Kidney (tissue), 22 donors: ENCODE measurements at places on chromosomes 2 and 18. TPM values are rescaled to one million over a fixed set of nuclear protein-coding genes. Genes with fewer than 3 reads are reported as not detected.
A peak's percentile ranks its signal among the peaks of the same experiment; 100 is the strongest.

DNA sequence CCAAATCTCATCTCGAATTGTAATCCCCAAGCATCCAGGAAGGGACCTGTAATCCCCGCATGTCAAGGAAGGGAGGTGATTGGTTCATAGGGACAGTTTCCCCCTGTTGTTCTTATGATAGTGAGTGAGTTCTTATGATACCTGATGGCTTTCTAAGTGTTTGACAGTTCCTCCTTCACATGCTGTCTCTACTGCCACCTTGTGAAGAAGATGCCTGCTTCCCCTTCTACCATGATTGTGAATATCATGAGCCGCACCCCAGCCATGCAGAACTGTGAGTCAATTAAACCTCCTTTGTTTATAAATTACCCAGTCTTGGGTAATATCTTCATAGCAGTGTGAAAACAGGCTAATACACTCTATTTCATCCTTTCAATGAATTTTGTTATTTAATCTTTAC lies 446.7 kb downstream of the RNF144A start:
- no peak for DNase-seq

TNFAIP6 gene
- 0.28 TPM for polyA plus RNA-seq

MOGAT1 gene
- not detected for polyA plus RNA-seq

ABCG8 gene
- polyA plus RNA-seq, result 0.09 TPM

DNA sequence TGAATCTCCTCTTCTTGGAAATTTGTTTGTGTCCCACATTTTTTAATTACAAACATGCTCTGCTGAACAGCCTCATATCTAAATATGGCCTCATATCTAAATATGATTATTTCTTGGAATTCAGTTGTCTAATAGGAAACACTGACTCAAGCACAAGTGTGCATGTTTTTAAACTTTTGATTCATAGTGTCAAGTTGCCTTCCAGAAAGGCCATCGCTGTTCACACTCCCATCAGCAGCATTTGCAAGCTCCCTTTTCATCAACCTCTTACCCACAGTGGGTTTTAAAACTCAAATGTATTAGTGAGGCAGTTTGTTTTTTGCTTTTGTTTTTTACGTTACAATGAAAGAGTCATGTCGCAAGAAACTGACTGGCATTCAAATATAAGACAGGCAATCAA lies 65.2 kb upstream of the SMAD2 start:
- no peak for DNase-seq

DNA sequence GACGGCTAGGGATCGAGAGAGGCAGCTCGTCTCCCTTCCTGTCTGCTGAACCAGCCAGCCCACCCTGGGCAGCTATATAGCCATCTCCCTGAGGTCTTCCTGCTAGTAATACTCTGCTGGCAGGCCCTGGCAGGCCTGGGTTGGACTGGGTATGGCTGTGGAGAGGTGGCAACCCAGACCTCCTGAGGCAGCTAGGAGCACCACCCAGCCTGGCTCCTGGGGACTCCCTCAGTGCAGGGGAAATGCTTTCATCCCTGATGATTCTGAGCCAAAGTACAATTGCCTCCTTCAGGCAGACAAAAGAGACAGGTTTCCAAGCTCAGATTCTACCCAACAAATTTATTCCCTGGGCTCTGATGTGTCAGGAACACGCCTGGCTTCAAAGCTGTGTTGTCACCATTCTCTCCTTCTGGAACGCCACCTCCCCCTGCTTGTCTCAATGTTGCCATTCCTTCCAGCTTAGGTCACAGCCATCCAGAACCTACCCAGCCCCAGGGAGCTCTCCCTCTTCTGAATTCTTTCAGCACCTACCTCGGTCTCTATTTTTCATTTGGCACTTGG lies 4.7 kb upstream of the DNAJB2 start:
- DNase-seq, result peak; percentile 75

IL36A gene
- not detected for polyA plus RNA-seq

DNA sequence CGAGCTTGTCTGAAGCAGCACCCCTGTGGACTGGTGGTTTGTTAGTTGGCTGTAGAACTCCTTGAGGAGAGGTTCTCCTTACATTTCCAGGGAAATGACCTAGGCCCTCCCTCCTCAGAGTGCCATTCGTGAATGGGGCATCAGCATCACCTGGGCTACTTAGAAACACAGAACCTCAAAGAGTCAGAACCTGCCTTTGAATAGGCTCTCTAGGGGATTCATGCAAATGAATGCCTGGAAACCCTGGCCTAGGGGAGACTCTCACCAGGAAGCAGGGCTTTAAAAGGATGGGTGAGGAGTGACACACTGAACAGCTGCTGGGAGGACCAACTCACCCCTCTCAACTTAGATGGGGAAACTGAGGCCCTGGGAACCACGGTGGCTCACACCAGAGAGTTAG lies 2.1 kb upstream of the MOCOS start:
- no peak for DNase-seq

HAT1 gene
- polyA plus RNA-seq, result 35.2 TPM

REEP1 gene
- 3.3 TPM for polyA plus RNA-seq

STK39 gene
- polyA plus RNA-seq, result 15.9 TPM

DNA sequence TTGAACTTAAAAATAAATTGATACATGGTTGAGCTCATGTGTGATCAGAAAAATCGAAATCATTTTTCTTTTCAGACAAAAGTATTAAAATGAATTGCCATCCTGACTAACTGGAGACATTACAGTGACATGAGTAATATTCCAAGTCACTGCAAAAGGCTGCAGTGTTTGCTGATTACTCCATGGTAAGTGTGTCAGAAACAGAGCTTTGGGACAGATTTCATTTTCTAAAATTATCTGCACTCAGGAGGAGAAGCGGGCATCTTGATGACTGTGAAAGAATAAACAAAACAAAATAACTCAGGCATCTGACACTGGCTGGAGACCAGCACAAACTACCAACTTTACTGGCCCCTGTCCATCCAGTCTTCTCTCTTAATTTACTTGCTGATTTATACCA lies 312.3 kb upstream of the PIK3C3 start:
- DNase-seq, result no peak

DES gene
- 30.0 TPM for polyA plus RNA-seq

GRCh38 chr2:219965287-219966194 lies 338.1 kb downstream of the SLC4A3 start:
- no peak for DNase-seq

DNA sequence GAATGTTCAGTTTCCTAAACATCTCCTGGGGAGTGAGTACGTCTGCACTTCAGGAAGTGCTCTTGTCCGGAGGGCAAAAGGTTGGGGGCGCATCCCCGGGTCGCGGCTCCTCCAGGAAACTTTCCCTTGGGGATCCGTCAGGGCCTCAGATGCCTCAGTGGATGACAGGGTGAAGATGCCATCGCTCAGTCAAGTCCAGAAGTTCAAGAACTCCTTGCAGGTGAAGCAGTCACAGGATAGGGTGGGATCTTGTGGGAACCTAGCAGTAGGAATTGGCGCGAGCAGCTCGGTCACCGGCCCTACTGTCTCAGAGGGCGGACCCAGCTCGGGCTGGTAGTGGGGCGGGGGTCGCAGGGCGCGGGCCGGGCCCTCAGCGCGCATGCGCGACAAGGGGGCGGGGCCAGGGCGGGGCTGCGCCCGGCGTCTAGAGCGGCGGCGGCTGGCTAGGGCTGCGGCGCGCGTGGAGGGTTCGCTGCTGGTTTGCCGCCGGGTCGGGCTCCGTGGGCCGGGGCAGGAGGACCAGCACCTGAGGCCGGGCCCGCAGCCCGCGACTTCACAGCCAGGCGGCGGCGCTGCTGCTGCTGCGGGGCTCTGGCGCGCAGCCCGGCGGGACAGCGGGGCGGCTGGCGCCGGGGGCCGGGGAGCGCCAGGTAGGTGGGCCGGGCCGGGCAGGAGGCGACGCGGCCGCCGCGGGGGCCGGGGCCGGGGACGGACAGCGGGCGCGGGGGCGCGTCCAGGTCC lies at the start of gene INPP4A:
Gene INPP4A, plus strand, starts transcription at position 423 of the 741 bp plus-strand sequence. CDS start 75,191 bp downstream, outside the sequence.
- DNase-seq, result peak; percentile 93

AKAIN1 gene
- polyA plus RNA-seq, result not detected

DNA sequence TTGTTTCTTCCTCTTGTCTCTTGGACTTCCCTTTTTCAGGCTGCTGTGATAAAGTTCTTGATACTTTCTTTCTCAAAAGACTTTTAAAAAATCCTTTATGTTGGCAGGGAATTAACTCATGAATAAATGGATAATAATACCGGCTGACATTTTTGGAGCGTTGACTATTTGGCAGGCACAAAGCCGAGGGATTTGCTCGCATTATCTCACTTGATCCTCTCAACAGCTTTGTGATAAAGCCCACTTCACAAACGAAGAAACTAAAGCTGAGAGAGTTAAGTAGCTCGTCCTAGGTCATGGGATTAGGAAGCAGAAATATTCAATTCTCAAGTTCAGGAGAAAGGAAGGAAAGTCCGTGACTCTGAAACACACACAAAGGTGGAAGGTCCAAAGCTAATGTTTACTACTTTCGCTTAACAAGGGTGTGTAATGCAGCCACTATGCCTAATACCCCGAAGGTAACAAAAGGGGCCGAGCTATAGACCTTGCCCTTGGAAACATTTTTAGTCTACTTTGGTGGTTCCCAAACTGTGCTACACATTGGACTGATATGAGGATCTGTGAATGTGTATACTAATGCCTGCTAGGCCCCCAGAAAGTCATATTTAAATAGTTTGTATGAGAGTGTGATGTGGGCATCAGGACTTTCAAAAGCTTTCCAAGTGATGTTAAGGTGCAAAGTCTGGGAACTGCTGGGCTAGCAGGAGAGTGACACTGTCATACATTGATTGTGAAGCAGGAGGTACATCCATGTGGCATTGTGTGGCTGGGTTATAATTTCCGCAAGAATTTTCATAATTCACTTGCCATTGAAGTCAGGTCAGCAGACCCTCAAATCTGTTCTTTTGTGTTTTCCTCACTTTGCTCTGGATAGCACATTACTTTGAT lies 508.4 kb downstream of the PLCL1 start:
- DNase-seq, result no peak

DNA sequence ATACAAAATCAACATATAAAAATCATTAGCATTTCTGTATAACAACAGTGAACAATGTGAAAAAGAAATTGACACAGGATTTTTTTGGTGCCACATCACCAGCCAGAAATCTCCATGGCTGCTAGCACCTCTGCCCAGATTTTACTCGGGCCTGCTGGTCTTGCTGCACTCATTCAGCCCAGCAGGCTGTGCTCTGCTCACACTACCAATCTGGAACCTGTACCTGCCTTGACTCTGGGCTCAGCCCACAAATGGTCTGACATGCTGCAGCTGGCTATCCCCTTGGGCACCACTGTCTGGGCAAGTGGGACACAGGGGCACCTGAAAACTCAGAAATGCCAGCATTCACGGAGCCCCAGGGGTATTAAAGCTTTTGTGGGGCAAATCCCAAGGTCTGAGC lies 392.5 kb upstream of the NRXN1 start:
- DNase-seq, result no peak

CPS1 gene
- 6.7 TPM for polyA plus RNA-seq

DGKD gene
- polyA plus RNA-seq, result 2.6 TPM

GRCh38 chr2:239376351-239376750 lies 24.5 kb downstream of the HDAC4 start:
- no peak for DNase-seq

DNA sequence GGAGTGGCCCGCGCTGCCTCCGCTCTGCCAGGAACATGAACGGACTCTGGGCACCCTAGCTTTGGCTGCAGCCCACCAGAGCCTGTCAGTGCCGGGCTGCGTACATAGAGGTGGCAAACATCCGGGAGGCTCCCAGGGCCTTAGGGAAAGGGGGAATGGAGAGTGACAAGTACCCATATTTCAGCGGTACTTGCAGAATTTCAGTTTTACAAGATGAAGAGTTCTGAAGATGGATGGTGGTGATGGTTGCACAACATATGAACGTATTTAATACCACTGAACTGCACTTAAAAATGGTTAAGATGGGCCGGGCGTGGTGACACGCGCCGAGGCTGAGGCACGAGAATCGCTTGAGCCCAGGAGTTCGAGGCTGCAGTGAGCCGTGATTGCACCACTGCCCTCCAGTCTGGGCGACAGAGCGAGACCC lies 873 bp downstream of the MTHFD2 start:
- no peak for DNase-seq

- DNase-seq, result no peak
Observed at GRCh38 chr2:239953418-239954061, 71.6 kb downstream of the NDUFA10 start.

DNA sequence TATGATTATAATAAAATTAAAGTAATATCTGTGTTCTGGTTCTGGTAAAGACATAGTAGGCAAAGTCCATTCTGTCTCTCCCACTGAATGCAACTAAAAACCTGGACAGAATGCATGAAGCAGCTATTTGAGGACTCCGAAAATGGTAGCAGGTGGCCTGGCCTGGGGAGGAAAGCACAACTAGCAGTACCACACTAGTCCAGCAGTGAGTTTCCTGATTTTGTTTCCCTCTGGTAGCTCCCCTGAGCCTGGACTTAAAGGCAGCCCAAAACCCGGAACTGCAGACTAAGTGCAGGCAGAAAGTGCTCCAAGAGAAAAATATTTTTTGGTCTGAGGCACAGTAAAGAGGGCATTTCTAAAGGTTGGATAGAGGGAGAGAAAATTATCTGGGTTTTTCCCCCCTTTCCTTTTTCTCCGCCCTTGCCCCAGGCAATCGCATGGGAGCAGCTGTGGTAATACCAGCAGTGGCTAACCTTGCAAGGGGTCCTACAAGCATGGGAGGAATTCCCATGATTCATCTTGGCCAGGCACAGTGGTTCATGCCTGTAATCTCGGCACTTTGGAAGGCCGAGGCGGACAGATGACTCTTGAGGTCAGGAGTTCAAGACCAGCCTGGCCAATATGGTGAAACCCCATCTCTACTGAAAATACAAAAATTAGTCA lies 32.3 kb downstream of the ASXL2 start:
- DNase-seq, result no peak

BOLL gene
- polyA plus RNA-seq, result not detected

CNGA3 gene
- not detected for polyA plus RNA-seq

- no peak for DNase-seq
Observed at GRCh38 chr18:8989017-8989416, 113.5 kb upstream of the NDUFV2 start.

GRCh38 chr2:78024996-78025395 lies 502.8 kb upstream of the LRRTM4 start:
- no peak for DNase-seq

DNA sequence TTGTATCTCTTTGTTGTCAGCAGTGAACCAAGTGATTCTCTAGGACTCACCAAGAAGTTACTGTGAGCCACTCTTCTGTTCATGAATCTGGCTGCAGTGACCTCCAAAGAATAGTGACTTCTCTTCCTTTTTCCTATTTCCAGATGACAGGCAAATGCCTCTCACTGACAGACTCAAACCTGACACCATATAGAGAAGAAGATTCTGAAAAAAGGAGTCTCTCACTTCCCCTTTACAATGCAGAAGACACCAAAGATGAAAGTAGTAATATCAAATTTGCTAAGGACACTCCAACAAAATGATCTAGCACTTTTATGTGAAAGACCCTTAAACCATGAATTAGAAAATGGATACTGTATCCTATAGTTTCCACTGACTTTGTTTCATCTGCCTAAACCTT lies 44.4 kb upstream of the SETBP1 start:
- no peak for DNase-seq

GRCh38 chr2:105868060-105868459 lies 123.3 kb downstream of the NCK2 start:
- no peak for DNase-seq

ZC3H8 gene
- 8.3 TPM for polyA plus RNA-seq

NMS gene
- not detected for polyA plus RNA-seq

- no peak for DNase-seq
Observed at GRCh38 chr2:127597046-127597983, 48.6 kb upstream of the GPR17 start.
